CD8-positive, alpha-beta T cell (primary cell): ENCODE measurements at places on chromosomes 16 and 17. TPM values are rescaled to one million over a fixed set of nuclear protein-coding genes. Genes with fewer than 3 reads are reported as not detected.

DNA sequence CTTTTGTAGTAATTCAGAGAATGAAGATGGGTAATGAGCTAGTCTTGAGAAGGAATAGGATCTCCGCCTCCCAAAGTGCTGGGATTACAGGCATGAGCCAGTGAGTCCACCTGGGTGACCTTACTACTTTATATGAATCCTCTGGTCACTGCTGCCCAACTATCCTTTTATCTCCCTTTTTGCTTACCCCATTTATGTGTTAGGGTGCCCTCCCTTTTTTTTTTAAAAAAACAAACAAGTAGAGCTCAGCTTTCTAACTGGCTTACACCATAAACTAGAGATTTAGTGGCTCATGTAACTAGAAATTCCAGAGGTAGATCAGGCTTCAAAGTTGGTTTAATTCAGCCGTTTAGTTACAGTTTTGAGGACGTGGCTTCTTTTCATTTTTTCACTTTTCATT, 15.6 kb downstream of the USP10 start:
- DNase-seq, result no peak

- DNase-seq, result no peak
Measured at GRCh38 chr16:24999856-25000461, 15.2 kb downstream of the ARHGAP17 start.

Gene PITPNM3
- total RNA-seq, result 0.30 TPM

DNA sequence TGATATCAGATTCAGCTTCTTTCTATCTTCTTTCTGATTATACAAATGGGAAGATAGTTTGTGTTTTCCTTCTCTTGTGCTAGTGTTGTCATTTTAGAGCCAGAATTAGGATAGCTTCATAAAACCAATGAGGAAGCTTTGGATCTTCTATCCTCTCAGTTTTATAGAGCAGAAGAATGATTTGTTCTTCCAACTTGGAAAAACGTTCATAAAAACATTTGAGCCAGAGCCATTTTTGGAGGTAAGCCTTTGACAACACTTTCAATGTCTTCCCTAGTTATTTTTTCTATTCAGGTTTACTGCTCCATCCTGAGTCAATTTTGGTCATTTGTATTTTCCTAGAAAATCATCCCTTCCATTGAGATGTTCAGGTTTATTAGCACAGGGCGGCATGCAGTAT, 91.2 kb upstream of the MYOCD start:
- DNase-seq, result no peak

DNA sequence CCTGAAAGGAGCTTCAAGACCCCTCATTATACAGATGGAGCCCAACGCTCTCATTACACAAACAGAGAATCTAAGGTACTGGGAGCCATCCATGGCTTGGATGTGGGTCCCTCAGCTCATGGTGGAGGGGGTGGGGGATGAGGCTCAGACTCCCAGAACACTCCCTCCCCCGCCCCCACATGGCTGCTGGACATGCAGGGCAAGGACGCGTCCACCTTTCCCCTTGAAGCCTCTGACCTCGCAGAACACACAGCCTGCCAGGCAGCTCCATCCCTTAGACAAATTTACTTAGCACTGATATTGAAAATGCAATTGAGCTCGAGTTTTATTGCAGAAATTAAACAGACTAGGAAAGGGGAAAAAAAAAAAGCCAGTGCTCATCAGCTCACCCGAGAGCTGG, 203.9 kb downstream of the ZNF423 start:
- no peak for DNase-seq
